ENCODE measurements at places on chromosomes 1 and 21. TPM values are rescaled to one million over a fixed set of nuclear protein-coding genes. Genes with fewer than 3 reads are reported as not detected.
A peak's percentile ranks its signal among the peaks of the same experiment; 100 is the strongest.

Gene NMNAT1
- total RNA-seq, result 12.4 TPM

Gene CAPZB
- 101 TPM for total RNA-seq

- DNase-seq, result no peak
These were observed 5.7 kb downstream of the LBR start for GRCh38 chr1:225422031-225422605.

GRCh38 chr1:115466433-115466832 is 128.4 kb upstream of the NGF start:
- no peak for DNase-seq

DNA sequence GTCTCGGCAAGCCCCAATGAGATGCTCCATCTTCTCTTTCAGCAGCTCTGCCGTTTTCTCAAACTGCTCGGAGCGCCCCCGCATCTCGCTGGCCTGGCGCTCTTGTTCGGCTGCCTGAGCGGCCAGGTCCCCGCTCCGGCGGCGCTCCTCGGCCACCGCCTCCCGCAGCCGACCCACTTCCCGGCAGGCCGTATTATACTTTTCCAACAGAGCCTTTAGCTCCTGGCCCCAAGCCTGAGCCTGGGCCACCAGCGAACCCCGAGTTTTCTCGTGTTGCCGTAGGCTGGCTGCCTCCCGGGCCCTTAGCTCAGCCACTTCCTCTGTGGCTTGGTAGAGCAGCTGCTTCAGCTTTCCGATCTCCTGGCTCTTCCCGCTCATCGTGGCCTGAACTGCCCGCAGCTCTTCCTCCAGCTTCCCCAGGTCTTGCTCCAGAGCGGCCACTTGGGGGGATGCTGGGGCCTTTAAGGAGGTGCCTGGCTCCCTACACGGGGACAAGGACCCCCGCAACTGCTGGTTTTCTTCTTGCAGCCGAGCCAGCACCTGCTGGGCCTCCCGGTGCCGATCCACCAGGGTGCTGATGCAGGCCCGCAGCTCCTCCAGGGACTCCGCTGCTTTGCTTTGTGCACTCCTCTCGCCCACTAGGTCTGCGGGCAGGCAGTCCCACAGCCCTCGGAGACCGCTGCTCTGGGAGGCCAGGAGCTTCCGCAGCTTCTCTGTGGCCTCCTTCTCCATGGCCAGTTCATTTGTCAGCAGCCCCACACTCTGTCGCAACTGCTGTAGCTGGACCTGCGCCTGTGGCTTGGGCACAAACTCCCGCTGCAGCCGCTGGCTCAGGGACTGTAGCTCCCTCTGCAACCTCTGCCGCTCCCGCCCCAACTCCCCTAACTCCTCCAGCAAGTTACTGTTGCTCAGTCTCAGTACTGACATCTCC is 13.4 kb upstream of the PIAS3 start:
- DNase-seq, result peak; percentile 73

Gene SPATA21
- not detected for total RNA-seq

DNA sequence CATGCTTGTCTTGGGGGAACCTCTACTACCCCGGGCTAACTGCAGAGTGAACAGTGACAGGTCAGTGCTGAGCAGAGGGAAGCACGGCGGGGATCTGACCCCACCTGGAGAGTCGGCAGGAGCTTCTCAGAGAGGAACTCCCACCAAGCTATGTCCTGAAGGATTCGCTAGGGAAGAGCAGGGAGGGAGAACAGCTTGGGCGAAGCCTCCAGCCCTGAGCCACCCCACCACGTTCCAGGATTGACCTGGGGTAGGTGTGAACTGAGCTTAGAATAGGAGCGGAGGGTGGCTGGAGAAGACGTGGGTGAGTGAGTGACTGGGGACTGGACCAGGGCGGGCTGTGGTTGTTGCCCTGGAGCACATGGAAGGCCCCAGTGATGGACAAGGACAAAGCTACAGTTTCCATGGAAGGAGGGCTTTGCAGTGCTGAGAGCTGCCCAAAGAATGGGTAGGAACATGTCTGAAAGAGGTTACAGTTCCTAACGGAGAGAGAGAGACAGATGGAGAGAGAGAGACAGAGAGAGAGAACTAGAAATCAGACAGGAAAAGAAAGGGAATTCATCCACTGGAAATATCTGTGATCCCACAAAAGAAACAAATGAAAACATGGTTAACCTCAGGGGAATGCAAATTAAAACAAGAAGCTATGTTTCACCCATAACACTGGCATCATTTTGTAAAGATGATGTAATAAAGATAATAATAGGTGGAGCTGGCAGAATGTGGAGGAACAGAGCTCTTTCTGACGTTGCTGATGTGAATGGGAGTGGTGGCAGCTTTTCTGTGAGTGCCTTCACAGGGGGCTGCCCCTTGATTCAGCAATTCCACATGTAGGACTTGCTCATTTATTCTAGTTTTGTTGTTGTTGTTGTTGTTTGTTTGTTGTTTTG is 17.2 kb downstream of the BSND start:
- peak; percentile 26 for DNase-seq

Gene HCRTR1
- total RNA-seq, result not detected

DNA sequence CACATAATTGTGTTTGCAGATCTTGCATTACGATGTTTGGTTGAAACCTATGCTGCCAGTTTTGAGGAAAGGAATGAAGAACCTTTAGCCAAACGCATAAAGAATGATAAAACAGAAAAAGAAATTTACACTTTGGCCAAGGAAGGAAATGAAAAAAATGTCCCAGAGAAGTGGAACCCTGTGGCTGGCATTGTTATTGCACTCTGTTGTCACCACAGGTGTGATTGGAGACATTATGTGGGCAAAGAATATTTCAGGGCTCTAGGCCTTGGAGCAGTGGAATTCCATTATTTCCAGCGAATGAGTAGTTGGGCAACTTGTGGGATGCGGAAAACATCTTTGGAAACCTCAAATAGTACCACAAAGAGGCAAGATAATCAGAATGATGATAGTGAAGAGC is 14.9 kb downstream of the TRMT13 start:
- peak; percentile 41 for DNase-seq

GRCh38 chr21:44555200-44555875 is 3.3 kb downstream of the KRTAP10-3 start:
- no peak for DNase-seq

GRCh38 chr1:234692966-234693580 is 83.1 kb upstream of the IRF2BP2 start:
- DNase-seq, result peak; percentile 26

- DNase-seq, result no peak
These were observed 70.0 kb downstream of the FAAP20 start for GRCh38 chr1:2124446-2125198.

DNA sequence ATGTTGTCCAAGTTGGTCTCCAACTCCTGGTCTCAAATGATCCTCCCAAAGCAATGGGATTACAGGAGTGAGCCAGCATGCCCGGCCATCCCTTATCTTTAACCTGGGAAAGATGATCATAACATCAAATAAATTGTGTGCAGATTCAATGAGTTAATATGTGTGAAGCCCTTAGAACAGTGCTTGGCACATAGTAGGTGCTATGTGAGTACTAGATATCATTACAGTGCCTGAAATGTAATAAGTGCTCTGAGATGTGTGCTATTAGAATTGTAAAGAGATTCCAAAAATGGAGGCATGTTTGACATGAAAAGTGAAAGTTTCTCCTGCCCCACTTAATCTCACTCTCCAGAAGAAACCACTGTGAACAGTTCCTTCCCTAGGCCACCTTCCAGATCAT is 71.8 kb downstream of the RUNX3 start:
- DNase-seq, result no peak

DNA sequence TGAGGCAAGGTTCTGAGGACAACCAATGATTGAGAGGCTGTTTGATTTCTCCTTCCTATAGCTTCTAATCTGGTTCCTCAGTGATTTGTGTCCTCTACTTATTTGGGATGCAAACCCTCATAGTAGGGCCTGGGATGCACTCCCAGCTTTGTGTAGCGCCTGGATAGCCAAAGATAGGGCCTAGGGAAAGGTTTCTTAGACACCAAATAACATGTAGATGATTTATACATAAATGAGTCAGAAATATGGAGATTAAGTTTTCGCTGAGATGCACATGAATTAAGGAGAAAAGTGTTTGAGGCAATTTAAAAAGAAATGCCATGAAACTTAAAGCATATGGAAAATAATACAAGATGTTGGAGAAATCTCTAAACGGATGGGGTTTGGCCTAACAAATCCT is 66.0 kb upstream of the LMO4 start:
- no peak for DNase-seq

Gene CACHD1
- not detected for total RNA-seq

DNA sequence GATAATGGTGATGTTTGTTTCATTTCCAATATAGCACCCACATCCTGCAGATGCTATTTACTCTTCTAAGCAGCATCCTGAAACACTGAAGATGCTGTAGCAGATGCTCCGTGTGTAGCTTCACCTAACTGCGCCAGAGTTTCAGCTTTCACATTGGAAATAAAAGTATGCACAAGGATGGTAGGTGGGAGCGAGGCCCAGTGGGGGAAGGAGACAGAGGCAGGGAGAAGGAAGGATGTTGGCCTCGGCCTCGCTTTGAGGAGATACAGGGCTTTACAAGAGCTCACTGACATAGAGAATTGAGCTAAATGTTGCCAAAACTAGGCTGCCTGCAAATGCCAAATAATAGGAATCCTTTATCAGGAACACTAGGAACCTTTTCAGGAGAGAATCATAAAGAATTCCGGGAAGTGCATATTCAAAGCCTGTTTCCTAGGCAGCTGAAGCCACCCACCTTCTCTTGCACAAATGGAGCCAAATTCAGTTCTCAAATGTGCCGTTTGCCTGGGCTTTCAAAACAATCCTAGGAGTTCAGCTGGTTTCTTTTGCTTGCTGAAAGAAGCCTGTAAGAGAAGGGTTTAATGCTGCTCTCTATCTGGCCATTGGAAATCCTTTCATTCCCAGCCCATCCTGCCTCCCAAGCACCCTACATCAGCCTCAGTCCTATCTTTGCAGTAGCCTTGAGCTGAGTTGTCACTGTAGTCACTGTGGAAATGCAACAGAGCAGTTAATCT is 135.4 kb upstream of the ATP1B1 start:
- DNase-seq, result no peak

DNA sequence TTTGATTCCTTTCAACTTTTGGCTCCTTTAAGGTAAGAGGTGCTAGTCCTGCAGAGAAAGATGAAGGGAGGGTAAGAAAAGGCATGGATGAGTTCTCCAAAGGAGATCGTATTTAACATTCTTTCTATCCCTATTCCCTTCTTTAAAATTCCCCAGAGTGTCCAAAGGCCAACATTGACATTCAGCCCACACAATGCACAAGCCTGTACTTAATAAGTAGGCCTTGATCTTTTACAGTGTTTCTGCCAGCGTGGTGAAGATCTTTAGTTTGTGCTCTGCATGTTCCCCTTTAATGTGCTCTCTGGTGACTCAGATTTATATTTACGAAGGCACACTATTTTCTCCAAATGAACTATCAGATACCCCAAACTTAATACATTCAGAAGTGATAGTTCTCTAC is 582.5 kb upstream of the RGS18 start:
- DNase-seq, result no peak

GRCh38 chr1:76827066-76827465 is 40.2 kb upstream of the ST6GALNAC5 start:
- DNase-seq, result peak; percentile 28

DNA sequence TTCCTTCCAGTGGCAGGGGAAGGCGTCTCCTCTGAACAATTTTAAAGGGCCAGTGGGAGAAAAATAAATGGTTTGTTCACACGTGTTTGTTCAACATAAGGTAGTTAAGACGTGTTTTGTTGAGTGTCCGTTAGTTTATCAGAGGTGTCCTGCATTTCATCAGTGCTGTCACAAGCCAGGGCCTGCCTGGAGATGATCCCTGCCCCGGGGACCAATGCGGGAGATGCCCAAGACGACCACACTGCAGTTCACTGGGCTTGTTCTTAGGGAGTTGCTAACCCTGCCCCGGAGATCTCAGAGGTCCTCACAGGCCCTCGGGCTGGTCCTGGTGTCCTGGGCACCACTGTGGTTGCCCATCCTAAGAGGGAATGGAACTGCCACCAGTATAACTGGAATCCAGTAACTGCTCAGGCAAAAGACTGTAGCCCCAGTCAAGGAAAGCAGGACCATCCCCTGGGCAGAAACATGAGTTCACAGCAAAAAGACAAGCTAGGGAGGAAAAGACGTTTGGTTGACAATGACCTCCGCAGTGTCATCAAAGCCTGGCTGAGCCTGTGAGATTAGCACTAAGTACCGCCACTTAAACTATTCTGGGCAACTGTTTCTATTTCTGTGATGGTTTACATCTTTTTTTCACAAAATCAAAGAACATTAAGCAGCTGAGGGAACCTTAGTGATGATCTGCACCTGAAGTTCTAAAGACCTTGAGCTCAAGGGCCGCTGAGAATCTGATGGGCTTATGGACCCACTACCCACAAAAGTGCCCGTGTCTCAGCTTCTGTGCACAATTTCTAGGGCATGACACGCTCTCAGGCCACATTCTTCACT is 44.9 kb upstream of the LIN9 start:
- DNase-seq, result no peak

DNA sequence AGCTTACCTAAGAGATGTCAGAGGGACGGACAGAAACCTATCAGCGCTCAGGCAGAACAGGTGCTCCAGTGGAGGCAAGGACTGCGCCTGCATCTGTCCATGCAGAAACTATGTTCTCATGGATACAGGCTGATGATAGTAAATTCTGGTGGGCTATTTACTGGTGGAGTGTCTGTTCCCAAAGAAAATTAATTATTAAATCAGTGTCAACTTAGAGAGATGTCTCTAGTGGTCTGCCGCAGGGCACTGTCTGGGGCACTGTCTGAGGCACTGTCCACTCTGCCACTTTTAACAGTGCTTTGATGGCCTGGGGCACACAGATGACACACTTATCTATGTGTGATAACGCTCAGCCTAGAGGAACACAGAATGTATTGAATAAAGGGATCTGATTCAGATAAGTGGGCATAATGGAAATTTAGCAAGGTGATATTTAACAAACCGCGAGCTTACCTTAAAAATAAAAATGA is 148.1 kb downstream of the RGS7 start:
- DNase-seq, result no peak

Gene PROK1
- total RNA-seq, result not detected

Gene CHODL
- 0.05 TPM for total RNA-seq

Gene KRTAP10-2
- not detected for total RNA-seq

GRCh38 chr1:181208967-181209366 is 120.5 kb downstream of the IER5 start:
- DNase-seq, result no peak

All from myocyte (in vitro differentiated cells).